ENCODE measurements at places on chromosomes 6 and 20.

DNA sequence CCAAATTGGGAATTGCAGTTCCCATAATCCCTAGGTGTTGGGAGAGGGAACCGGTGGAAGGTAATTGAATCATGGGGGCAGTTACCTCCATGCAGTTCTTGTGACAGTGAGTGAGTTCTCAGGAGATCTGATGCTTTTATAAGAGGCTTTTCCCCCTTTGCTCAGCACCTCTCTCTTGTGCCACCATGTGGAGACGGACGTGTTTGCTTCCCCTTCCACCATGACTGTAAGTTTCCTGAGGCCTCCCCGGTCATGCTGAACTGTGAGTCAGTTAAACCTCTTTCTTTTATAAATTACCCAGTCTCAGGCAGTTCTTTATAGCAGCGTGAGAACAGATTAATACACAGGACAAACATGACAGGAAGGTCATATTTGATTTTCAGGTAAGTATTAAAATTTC is 25.3 kb upstream of the HECA start:
- DNase-seq: no peak

- DNase-seq: no peak
Observed at GRCh38 chr6:15426901-15427300, 181.0 kb downstream of the JARID2 start.

DNA sequence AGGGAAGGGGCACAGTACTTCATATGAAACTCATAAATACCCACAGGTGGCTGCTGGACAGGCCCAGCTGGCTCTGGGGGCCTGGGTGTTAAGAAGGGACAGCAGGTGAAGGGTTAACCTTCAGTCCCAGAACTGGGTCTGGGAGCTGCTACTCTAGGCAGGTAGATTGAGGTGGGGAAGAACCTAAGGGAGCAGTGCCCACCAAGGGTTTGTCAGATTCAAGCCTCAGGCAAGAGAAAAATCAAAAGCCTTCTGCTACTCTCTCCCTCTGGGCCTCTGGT is 5.6 kb downstream of the RPL10A start:
- DNase-seq: no peak

GRCh38 chr6:135158397-135158796 is 22.7 kb upstream of the MYB start:
- DNase-seq: no peak

- no peak for DNase-seq
Observed at GRCh38 chr6:52667572-52667971, 3.3 kb upstream of the TMEM14A start.

DNA sequence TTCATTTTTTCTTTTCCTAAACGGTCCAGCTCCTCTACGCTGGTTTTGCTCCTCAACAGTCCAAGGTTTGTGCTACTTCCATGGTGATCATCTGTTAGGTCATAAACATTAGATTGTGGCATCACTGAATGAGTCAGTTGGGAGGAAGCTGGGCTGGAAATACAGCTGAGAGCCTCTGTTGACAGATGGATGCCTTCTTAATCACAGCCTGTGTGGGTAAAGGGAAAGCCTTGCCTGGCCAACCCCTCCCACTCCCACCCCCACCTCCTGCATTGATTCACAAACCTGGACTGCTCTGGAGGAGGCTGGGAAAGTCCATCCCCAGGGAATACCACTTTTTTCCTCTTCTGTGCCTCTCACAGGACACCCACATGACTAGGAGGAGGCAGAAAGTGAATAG is 180.6 kb upstream of the CCN2 start:
- no peak for DNase-seq

DNA sequence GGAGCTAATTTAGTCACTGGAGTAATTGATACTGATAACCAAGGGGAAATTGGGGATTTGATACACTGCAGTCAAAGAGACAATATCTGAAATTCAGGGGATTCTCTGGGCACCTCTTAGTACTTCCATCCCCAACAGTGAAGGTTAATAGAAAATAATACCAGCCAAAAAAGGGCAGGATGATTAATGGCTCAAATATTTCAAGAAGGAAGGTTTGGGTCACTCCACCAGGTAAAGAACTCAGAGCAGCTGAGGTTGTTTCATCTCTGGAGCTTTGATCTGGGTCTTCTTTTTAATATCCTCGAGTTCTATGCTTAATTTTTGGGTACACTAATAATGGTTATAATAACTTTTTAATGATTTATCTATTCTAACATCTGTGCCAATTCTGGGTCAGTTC is 70.8 kb downstream of the CDKAL1 start:
- no peak for DNase-seq

GRCh38 chr6:77026341-77026740 is 436.9 kb downstream of the HTR1B start:
- DNase-seq: no peak

DNA sequence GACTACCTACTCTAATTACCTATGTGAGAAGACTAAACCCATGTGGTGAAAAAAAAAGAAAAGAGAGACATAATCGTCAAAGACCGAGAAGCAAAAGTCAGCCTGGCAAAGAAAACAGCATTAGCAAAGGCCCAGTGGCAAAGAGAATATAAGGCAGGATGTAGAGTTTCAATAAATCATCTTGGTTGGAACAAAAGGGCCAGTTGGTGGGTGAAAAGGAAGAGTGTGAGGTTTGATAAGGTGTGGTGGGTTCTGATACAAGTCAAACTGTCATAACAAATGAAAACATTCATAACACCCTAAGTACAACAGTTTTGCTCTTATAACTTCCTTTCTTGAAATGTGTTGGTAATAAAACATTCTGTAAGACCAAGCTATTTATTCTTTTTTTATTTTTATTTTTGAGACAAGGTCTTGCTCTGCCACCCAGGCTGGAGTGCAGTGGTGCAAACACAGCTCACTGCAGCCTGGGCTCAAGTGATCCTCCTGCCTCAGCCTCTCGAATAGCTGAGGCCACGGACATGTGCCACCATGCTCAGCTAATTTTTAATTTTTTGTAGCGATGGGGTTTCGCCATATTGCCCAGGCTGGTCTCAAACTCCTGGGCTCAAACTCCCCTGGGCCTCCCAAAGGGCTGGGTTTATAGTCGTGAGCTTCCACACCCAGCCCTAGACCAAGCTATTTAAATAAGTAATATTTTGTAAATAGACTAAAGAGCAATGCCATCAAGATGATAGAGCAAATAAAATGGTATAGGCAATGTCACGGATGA is 18.9 kb upstream of the GTF3C6 start:
- DNase-seq: no peak

- no peak for DNase-seq
Observed at GRCh38 chr20:37956107-37956585, 53.2 kb downstream of the VSTM2L start.

DNA sequence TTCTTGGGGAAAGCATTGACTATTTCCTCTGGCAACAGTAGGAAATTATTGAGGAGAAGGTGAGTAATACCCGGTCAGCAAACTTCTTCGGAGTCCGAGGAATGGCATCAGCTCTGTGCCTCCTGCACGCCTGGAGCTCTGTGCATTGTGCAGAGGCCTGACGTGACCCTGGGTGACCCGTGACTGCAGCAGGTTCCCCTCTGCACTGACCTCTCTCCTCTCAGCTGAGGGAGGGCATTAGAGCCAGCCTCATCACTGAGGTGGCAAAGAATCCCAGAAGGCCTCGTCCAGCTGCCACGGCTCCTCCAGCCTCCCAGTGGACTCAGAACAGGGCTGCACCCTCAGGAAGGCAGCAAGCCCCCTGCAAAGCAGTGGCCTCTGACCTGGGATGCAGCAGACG is 502.9 kb downstream of the CD83 start:
- DNase-seq: no peak

DNA sequence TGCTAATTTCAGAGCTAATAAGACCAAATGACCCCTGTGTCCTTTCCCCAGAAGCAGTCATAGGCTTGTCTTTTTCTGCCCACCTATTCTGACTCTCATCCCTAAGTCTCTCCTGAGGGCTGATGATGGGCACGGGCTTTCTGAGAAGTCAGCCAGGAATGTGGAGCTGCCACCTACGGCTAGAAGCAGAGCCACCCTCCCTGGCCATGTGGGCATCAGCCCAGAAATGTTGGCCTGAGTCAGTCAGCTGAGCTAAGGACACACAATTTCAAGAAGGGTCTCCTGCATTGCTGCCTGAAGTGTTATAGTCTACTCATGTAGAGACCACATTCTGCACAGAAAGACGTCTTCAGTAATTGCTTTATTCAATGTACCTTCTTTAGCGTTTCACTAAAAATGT is 17.1 kb downstream of the MYLIP start:
- no peak for DNase-seq

- no peak for DNase-seq
Observed at GRCh38 chr6:97175806-97176205, 107.2 kb downstream of the MMS22L start.

- DNase-seq: no peak
Observed at GRCh38 chr20:34979366-34980153, 23.9 kb downstream of the MYH7B start.

GRCh38 chr20:48604936-48605335 is 222.9 kb downstream of the PREX1 start:
- DNase-seq: no peak

DNA sequence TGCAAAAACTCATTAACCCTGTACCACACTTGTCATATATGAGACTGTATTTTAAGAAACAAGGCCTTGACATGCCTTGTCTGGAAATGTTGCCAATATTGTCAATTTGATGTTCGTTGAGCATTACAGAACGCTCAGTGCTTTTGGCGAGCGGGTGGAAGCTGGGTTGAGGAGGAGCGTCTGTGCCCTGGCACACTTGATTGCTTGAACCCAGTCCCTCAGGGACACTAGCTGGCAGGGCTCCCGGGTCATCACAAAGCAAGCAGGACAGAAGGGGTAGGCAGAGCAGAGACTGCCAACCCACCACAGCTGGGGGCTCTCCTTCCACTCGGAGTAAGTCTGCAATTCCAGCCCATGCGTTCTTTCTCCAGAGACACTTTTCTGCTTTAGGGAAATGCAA is 286.3 kb downstream of the KHDC1L start:
- no peak for DNase-seq

GRCh38 chr20:926670-927069 is 10.5 kb upstream of the ANGPT4 start:
- no peak for DNase-seq

GRCh38 chr6:68988698-68989097 is 353.6 kb downstream of the ADGRB3 start:
- DNase-seq: no peak

GRCh38 chr20:45969712-45970634 is 2.0 kb downstream of the ZNF335 start:
- DNase-seq: no peak

- no peak for DNase-seq
Observed at GRCh38 chr20:43508106-43508505, 609 bp downstream of the L3MBTL1 start.

DNA sequence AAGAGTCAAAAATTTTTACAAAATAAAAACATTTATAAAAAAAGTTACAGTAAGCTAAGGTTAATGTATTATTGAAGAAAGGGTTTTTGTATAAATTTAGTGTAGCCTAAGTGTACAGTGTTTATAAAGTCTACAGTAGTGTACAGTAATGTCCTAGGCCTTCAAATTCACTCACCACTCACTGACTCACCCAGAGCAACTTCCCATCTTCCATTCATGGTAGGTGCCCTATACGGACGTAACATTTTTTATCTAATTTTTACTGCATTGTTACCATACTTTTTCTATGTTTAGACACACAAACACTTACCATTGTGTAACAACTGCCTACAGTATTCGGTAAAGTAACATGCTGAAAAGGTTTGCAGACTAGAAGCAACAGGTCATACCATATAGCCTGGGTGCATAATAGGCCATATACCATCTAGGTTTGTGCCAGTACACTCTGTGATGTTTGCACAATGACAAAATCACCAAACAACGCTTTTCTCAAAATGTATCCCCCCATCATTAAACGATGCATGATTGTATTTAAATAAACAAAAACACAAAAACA is 6.0 kb downstream of the MTFR2 start:
- no peak for DNase-seq

DNA sequence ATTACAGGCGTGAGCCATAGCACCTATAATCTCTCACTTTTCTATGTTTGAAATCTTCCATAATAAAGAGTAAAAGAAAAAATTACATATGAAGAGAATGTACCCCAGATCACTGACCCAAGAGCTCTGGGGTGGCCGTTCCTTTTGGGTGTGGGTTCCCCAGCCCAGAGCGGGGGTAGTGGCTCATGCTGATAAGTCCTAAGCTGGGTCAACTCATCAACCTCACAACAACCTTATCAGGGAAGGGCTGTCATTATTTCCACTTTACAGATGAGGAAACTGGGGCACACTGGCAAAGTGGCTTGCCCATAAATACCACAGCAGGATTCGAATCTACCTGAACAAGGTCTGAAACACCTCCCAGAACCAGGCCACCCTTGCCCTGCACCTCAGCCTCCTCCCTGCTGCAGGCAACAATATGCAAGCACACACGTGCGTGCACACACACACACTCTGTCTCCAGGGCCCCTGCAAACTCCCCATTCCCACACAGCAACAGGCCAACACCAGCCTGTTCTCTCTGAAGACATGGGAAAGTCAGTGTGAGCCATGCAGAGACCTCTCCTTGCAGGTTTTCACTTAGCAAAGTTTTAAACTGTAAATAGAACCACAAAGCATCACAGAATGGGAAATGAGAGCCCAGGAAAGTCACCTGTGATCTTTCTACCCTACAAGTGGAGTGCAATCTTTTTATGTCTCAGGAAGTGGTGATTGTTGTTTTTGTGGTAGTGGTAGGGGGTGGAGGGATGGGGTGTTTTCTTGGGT is 27.7 kb downstream of the BFSP1 start:
- no peak for DNase-seq

DNA sequence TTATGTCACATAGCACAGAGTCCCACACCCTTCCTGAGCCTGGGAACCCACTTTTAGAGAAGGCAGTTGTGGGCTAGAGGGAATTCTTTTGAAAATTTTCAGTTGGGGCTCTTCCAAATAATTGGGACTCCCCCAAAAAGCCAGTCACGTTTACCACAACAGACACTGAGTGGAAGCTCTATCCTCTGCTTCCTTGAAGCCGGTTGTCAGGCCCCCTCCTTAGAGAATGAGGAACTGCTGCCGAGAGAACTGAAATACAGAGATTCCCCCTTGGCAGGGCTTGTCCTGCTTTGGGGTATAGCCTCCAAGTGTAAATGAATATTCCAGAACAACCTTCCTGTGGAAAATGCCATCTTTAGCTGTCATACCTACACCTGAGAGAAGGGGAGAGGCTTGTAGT is 2.7 kb upstream of the JAG1 start:
- no peak for DNase-seq

- DNase-seq: no peak
Observed at GRCh38 chr6:33160728-33161344, 31.4 kb downstream of the COL11A2 start.

GRCh38 chr20:17969278-17969883 is 563 bp downstream of the MGME1 start:
- no peak for DNase-seq
